Osteocyte (in vitro differentiated cells): ENCODE measurements at places on chromosomes 2 and 18. TPM values are rescaled to one million over a fixed set of nuclear protein-coding genes. Genes with fewer than 3 reads are reported as not detected.

Gene GAL3ST2
- 0.48 TPM in 1 of 2 replicates, not detected in the other for total RNA-seq

Gene RAB6C
- total RNA-seq: not detected in 2 replicates

Gene GNAL
- 1.2 and 1.3 TPM in 2 replicates for total RNA-seq

DNA sequence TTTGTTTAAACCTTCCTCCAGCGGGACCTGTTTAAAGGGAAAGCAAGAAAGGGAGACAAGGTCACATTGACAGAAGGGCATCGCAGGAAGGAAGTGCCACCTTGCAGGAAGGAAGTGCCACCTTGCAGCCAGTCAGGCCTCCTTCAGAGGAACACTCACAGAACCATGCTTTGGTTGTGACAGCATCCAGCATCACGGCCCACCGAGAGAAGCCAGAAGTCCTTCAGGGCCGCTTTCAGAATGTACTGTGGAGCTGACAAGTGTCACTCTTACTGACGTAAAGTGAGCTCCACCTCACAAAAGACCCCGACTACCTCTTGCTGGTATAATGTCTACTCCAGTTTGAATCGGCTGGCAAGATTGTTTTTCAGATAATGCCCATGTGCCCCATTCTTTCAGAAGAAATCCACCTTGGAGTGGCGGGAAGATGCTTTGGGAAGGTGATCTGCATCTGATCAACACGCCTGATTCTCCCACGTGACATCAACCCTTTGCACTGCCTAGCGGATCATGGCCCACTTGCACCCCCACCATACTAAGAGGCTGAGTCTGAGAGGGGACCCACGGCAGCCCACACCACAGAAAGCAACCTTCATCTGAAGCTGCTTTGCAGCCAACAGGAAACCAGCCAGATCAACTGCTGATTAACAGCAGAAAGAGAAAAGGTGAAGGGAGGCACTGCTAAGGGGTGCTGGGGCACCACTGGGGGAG is 99.8 kb downstream of the UXS1 start:
- DNase-seq: peak; percentile 60

DNA sequence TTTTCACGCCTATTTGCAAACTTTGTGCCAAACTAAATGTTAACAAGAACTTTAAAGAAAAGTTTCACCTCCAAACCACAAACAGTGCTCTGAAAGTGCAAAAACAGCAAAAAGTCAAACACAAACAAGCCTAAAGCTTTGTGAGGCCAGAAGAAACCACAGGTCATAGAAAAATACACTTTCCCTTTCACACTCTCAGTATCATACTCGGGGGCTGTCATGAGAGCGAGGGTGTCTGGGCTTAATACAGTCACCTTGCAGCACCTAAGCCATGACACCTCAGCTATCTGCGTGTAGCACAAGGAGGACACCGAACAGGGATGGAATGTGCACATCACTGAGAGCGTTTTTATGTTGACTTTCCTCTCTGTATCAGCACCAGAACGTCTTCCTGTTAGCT is 26.6 kb upstream of the SEH1L start:
- no peak for DNase-seq

- DNase-seq: no peak
Measured at GRCh38 chr2:40450796-40451430, 977 bp downstream of the SLC8A1 start.

DNA sequence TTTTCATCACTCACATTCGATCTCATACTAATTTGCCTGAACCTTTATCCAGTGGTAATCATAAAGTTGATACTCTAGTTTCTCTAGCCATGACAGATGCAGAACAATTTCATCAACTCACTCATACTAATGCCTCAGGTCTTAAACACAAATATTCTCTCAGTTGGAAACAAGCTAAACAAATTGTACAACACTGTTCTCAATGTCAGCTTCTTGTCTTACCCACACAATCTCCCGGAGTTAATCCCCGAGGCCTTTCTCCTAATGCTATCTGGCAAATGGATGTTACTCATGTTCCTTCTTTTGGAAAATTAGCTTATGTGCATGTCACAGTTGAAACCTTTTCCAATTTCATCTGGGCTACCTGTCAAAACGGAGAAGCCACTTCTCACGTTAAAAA is 11.5 kb upstream of the CNOT11 start:
- no peak for DNase-seq

GRCh38 chr2:203993560-203993959 is 57.0 kb downstream of the ICOS start:
- DNase-seq: no peak

GRCh38 chr18:24530630-24531111 is 70.2 kb downstream of the HRH4 start:
- no peak for DNase-seq
